H9 (cell line): ENCODE measurements at places on chromosomes 13 and 19.

DNA sequence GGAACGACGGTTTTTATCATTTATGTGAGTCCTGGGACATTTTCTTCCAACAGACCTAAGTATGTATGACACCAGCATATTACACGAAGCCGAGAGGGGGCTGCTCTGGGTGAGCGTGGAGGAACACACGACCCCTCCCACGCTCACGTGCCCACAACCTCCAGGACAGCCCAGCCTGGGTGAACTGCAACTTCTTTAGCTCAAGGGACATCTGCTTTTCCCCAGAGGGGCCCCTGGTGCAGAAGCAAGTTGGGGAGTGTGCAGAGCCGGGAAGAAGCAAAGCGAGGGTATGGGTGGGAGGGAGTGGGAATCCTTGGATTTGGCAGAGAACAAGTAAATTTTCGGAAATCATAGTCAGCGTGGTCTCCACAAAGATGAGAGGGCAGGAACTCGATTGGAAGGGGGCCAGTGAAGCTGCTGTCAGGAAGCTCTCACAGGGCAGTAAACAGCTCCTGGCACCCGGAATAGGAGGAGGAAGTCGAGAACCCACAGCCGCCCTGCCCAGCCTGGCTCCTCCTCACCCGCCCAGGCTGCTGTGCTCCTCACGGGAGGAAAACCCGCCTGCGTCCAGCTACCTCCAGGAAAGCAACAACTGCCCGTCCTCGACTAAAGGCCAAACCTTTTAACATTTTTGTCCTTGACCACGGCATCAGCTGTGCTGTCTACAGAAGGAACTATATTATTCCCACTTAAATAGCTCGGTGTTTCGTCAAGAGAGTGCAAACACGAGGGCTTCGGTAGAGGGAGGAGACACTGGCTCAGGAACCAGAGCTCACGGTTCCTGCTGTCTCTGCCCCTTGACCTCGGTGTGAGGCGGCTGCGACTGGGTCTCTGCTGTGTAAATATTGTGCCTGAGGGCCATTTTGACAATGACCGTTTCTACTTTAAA, 17.2 kb upstream of the CFAP97D2 start:
- DNase-seq = no peak

DNA sequence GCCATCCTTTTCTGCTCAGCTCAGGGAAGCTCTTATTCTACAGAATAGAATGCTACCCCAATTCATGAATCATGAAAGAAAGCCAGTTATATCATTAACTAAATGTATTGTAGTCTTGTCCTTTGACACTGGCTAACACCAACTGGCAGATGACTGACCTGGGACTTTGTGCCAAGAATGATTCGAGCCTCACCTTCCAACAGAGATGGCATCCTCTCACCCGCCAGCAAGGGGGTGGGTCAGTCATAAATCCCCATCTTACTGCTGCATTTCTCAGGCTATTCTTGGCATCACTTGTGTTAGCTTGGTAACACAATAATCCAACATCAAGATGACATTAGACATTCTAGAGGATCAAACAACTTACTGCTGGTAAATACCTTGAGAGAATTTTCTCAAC, 1239.8 kb upstream of the MIR17HG start:
- no peak for DNase-seq

- peak; percentile 40 for DNase-seq
These were observed 762 bp upstream of the ADM5 start for GRCh38 chr19:49688531-49689132.

DNA sequence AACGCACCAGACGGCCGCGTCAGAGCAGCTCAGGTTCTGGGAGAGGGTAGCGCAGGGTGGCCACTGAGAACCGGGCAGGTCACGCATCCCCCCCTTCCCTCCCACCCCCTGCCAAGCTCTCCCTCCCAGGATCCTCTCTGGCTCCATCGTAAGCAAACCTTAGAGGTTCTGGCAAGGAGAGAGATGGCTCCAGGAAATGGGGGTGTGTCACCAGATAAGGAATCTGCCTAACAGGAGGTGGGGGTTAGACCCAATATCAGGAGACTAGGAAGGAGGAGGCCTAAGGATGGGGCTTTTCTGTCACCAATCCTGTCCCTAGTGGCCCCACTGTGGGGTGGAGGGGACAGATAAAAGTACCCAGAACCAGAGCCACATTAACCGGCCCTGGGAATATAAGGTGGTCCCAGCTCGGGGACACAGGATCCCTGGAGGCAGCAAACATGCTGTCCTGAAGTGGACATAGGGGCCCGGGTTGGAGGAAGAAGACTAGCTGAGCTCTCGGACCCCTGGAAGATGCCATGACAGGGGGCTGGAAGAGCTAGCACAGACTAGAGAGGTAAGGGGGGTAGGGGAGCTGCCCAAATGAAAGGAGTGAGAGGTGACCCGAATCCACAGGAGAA, 1.9 kb downstream of the PPP1R12C start:
- DNase-seq = no peak

DNA sequence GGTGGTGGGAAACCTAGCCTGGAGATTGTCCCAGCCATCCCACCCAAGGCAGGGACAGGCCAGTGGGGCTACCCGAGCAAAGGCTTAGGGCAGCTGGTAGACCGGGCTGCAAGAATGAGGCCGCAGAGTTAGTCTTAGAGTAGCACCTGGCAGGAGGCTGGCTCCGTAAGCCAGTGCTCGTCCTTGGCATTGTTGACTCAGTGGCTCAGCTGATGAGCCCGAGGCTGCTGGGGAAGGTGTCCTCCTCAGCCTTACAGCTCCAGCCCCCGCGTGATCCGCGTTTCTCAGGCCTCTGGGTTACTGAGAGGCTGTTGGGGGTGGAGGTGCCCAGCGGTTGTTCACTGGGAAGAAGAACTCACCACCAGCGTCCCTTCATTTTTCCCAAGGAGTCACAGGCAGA, 24.7 kb downstream of the PPP1R37 start:
- no peak for DNase-seq

DNA sequence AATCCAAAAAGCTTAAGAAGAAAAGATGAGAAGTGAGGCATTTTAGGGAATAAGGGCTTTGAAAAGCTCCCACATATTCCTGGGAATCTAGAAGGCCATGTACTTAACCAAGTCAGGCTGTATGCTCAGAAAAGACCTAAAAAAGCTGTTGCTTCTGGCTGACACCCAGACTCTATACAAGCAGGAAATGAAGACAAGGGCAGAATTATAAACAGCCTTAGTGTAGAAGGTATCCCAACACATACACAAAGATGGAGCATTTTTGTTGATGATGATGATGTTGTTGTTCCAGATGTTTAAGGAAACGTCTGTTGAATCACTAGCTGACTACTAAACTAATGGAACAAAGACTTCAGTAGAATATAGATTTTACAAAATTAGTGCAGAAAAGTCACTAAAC, 26.1 kb upstream of the N4BP2L1 start:
- DNase-seq = no peak

DNA sequence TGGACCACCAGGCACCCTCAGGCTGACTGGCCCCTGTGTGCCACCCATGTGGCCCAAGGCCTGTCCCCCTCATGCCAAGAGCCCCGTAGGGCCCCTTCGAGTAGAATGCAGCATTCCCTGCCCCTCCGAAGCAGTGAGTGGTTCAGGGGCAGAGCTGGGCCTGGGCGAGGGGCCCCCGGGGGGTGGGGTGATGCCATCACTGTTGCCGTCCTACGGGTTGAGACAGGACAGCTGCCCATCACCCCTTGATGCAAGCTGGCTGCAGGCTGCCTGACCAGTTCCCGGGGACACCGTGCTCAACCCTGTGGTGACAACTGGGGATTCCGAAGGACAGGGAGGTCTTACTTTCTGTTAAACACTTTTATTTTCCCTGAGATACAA, 4.7 kb downstream of the SBNO2 start:
- DNase-seq = no peak

DNA sequence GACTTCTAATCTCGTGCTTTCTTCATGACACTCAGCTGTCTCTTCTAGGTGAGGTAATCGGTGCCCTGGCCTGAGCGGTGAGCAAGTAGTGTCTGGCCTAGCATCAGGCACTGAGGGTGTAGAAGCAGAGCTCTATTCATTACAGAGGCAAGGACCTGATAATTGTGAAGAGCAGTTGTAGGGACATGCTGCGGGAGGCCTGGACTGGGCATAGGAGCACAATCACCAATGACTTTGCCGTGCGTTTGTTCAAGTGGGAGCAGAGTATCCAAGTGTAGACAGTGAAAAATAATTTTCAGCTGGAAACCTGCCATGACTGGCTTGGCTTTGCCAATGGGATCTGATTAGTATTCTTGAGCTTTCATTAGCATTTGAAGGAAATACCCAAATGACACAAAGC, 32.1 kb upstream of the DCLK1 start:
- no peak for DNase-seq

- DNase-seq = peak; percentile 65
These were observed 10.5 kb downstream of the TULP2 start for GRCh38 chr19:48887861-48888612.

DNA sequence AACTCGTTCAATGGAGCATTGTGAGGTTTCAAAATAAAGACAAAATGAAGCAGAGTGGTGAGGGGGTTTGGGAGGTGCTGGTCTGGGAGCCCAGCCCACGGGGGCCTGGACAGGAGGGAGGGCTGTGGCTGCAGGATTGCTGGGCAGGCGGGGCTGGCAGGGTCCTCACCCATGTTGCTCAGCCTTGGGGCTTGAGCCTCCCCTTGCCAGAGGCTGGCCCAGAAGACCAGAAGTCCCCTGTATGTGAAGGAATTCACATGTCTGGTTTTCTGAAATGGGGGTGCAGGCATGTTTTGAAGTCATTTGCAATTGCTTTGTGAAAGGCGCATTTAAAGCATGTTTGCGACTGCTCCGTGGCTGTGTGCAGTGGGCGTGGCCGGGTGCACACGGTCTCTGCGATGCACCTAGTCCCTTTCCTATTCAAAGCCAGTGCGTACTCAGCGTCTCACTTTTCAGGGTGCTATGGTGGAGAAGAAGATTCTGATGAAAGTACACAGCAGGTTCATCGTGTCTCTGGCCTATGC, 2.3 kb downstream of the GRK1 start:
- no peak for DNase-seq

GRCh38 chr13:40211586-40211968, 454.9 kb downstream of the FOXO1 start:
- DNase-seq = no peak

GRCh38 chr19:58227964-58228584, 640 bp upstream of the ZNF544 start:
- DNase-seq = no peak

DNA sequence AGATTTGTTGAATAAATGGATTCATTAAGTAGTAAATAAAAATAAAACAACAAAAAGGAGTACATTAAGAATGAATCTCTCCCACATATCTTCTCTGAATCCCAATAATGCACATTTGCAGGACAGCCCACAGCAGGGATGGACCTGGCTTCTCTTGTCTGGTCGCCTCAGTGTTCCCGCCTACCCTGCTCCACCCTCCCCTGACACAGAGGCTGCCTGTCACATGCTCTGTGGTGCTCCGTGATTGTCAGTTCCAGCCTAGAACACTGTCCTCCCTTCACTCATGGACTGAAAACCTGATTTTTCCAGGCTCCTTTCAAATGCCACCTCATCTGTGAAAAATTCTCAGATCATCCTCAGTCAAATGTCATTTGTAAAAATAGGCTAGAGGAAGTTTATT, 94.5 kb upstream of the GPR12 start:
- DNase-seq = no peak

- DNase-seq = no peak
These were observed 15.2 kb downstream of the LNX2 start for GRCh38 chr13:27605099-27605498.

GRCh38 chr19:10000171-10000826, 10.0 kb downstream of the COL5A3 start:
- peak; percentile 87 for DNase-seq

- DNase-seq = no peak
These were observed 94.7 kb downstream of the MIPEP start for GRCh38 chr13:23794267-23795161.

GRCh38 chr19:32415246-32415645, 9.7 kb downstream of the DPY19L3 start:
- DNase-seq = no peak

DNA sequence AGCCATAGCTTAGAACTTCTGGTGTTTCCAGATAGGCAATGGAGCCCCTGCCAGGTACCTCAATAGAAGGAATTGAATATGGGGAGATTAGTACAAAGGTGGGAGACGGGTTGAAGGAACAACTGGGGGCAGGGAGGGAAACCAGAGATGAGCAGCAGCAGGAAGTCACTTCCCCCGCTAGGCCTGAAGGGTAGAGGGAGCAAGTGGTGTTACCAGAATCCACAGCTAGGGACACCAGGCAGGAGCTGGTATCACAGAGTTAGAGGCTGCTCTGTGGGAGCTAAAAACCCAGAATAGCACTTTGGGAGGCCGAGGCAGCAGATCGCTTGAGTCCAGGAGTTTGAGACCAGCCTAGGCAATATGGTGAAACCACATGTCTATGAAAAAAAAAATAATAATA, 15.3 kb upstream of the HNRNPUL1 start:
- no peak for DNase-seq

- no peak for DNase-seq
These were observed 6.2 kb upstream of the PTBP1 start for GRCh38 chr19:791007-791566.

DNA sequence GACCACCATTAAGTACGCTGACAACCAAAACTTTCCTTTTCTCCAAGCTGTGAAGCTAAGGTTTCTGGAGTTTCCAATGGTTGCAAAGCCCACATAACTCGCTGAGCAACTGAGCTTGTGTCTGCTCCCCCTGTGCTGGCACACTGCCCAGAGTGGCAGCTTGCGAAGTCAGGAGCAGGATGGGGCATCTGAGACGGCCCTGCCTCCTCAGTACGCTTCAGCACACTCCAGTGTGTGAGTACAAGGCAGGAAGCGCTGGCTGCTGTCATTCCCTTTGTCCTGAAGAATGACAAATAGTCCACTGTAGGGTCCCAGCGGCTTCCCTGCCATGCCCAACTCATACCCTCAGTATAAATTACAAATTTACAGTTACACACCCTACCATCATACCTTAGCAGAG, 51.5 kb downstream of the SKA3 start:
- DNase-seq = peak; percentile 51

GRCh38 chr19:6021878-6022569, 44.1 kb upstream of the RANBP3 start:
- peak; percentile 84 for DNase-seq

DNA sequence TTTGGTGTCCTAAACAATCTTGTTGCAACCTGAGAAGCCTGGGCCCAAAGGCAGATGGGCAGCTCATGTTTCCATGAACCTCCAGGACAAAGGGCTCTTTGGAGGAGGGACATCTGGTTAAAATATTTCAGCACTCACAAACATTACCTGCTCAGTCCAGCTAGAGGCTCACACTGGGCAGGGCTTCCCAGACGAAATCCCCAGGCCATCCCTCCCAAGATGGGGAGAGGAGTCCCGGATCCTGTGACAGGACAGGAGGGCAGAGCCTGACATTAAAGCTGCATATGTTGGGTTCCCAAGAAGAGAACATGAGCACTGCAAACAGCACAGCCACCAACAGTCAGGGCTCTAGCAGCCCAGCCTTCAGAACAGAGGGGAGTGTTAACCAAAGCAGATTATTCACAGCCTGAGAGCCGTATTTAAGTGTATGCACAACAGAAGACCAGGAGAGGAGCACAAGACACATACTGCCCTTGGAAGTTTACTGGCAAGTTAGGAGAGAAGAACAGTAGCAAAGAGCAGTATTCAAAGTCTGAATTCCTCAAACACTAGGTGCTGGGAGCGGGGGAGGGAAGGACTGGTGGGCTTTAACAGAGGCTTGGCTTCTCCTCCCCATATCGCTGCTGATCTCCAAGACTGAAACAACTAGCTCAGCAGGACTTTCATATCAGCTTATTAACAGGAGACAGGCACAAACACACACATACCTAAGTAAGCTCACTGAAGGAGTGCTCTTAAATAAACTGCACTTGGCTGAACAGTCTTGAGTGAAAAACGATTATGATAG, 12.3 kb downstream of the ATP7B start:
- DNase-seq = no peak

GRCh38 chr13:83057119-83057518, 825.2 kb downstream of the SLITRK1 start:
- no peak for DNase-seq

- DNase-seq = no peak
These were observed 1074.3 kb upstream of the PCDH9 start for GRCh38 chr13:68304286-68304893.
